Uterus (tissue), 4 donors: ENCODE measurements at places on chromosomes 3 and 15.

- DNase-seq: no peak
These were observed 723.1 kb downstream of the CADM2 start for GRCh38 chr3:85681906-85682305.

- no peak for DNase-seq
These were observed 63.5 kb downstream of the HACD2 start for GRCh38 chr3:123521179-123521969.

DNA sequence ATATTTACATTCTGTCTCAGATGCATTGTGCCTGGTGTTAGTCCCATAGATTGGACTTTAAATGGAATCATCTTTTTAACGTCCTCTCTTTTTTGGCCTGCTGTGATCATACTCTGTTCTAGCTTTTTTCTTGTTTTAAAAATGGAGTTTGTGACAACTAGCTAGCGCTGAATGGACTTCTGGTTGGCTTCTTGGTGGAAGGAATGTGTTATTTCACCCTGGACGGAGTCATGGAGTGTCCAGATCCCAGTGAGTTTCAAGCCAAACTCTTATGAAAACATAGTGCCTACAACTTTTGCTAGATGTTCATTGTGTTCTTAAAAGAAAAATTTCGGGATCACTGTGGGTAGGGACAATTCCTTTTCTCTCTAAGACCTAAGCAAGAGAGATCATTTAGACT is 192.6 kb downstream of the TCF12 start:
- DNase-seq: no peak

- no peak for DNase-seq
These were observed 43.4 kb downstream of the SPG11 start for GRCh38 chr15:44620081-44620480.

- DNase-seq: no peak
These were observed 48.8 kb downstream of the TIPARP start for GRCh38 chr3:156723182-156723619.

GRCh38 chr3:194161131-194162045 is 25.4 kb downstream of the HES1 start:
- no peak for DNase-seq

GRCh38 chr3:154180836-154181691 is 59.9 kb downstream of the ARHGEF26 start:
- DNase-seq: no peak

GRCh38 chr15:60774829-60775463 is 296.0 kb upstream of the ICE2 start:
- DNase-seq: no peak

DNA sequence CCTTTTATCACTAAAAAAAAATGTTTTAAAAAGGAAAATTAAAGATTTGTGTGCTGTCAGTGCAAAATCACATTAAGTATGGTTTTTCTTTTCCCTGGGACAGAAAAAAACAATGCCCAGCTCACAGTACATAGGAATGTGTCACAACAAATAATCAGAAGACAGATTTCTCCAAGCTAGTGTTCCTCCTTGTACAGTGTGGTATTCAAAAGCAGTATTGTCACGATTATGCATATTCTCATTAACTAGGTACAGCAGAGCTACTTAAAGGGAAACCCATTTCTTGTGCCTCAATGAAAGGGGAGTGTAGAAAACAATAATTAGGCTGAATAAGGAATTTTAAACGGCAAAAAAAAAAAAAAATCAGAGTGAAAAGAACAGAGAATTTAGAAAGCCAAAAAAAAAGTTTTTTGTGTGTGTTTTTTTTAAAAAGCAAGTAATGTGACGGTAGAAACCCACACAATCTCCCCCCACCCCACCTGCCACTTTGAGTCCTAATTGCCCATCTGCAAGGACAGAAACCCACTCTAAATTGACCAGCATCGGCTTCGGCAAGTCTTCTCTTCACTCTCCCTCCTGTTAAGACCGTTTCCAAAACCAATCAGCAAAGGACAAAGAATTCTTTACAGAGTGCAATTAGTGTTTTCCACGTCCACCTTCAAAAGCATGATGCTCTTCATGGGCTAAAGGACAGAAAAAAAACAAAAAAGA is 41.0 kb downstream of the EIF4E3 start:
- no peak for DNase-seq

GRCh38 chr3:111541391-111541790 is 606 bp upstream of the CD96 start:
- no peak for DNase-seq

DNA sequence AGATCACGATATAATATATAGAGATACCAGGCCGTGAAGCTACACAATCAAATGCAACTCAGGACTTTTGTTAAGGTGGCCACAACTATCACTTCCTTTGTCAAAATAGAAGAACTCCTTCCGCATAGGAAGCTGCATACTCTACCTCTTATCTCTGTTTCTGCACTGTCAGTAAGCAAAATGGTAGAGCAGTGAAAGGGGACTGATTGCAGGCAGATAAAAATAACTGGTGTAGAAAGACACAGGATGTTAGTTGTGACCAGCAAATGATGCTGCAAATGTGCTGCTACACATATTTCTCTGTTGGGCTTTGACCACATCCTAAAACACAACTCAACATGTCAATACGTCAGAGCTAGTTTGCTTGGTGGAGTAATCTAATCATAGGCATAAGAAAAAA is 16.3 kb upstream of the TRAT1 start:
- DNase-seq: no peak

- peak; percentile 31 for DNase-seq
These were observed 932 bp downstream of the ARL8B start for GRCh38 chr3:5122741-5123706.

DNA sequence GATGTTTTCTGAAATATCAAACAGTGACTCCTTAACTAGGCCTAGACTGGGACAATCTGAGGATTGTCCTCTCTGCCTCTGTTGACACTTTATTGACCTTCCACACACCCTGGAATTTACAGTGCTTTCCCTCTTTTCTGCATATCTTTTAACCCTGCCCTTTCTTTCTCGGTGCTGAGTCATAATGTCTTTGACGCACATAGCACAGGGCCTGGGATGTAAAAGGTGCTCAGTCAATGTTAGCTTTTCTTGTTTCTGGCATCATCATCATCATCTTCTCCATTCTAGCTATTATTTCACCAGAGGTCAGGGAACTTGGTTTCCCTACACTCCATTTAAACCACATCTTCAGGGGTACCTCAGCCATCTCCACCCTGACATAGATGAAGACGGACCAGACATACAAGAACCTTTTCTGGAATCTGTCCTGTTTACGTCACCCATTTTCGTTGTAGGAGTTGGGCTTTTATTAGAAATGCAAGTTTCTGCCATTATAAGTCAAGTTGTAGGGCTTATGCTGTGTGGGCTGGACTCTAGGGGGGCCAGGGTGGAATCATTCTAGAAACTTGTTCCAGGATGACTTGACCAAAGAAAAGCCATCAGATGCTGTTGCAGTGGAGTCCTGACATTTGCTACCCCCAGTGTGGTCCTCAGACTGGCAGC is 46.6 kb downstream of the ZBTB38 start:
- DNase-seq: no peak

GRCh38 chr3:10437272-10437994 is 68.0 kb downstream of the ATP2B2 start:
- no peak for DNase-seq

- no peak for DNase-seq
These were observed 86.4 kb downstream of the TBL1XR1 start for GRCh38 chr3:177110895-177111294.

- no peak for DNase-seq
These were observed 230.4 kb upstream of the CHRM5 start for GRCh38 chr15:33737687-33738601.

GRCh38 chr15:67130673-67131601 is 65.5 kb downstream of the SMAD3 start:
- peak; percentile 69 for DNase-seq

DNA sequence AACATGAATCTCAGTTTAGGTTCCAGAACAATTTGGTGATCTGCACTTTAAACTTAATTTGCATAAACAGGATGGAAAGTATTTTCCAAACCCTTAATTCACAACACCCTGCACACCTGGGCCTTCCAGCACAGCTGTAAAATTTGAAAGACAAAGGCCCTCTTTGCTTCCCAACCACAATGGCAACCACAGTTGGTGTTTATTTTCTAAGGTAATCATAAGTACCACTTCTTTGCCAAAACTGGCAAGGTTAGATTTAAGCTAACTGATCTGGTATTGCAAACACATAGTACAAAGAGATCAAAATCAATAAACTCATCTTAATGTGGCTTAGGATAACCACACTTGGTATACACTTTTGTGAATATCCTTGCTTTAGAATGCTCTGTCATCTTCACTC is 4.1 kb downstream of the LRIG1 start:
- no peak for DNase-seq

- no peak for DNase-seq
These were observed 209.0 kb upstream of the ALCAM start for GRCh38 chr3:105157766-105158085.

DNA sequence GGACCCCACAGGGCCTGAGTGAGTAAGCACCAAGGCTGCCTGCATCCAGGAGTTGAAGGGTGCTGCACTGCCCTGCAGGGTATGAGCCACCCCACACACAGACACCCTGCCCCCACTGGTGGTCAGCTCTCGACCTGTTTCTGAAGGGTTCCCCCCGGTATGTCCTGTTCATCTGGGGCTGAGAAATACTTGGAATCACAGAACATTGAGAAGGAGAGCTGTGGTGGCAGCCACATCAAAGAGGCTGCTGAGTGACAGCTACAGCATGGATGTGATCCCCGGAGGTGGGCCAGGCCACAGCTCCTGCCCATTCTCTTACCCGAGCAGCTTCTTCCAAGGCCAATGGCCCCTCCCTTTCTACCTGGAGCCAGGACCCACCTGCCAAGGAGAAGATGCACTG is 66.4 kb upstream of the PLXNA1 start:
- no peak for DNase-seq

DNA sequence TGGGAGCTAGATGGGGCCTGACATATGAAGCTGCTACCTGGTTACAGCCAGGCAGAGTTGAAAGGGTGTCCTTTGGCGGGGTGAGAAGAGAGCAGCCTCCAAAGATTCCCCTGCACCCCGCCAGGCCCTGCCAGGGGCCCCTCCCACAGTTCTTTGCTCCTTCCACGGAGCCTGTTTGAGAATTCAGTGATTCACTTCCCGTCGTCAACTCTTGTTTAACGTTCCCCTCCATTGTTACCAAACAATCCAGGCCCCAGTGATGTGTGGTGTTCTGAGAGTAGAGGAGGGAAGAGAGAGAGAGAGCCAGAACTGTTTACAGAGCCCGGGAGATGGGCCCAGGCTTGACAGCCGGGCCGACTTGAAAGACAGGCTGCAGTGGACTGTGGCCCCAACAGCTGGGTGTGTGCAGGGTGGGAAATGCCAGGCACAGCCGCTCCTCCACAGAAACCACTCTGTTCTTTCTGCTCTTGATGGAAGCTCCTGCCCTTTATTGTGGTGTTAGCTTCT is 81.5 kb downstream of the SMAD3 start:
- DNase-seq: peak; percentile 56

DNA sequence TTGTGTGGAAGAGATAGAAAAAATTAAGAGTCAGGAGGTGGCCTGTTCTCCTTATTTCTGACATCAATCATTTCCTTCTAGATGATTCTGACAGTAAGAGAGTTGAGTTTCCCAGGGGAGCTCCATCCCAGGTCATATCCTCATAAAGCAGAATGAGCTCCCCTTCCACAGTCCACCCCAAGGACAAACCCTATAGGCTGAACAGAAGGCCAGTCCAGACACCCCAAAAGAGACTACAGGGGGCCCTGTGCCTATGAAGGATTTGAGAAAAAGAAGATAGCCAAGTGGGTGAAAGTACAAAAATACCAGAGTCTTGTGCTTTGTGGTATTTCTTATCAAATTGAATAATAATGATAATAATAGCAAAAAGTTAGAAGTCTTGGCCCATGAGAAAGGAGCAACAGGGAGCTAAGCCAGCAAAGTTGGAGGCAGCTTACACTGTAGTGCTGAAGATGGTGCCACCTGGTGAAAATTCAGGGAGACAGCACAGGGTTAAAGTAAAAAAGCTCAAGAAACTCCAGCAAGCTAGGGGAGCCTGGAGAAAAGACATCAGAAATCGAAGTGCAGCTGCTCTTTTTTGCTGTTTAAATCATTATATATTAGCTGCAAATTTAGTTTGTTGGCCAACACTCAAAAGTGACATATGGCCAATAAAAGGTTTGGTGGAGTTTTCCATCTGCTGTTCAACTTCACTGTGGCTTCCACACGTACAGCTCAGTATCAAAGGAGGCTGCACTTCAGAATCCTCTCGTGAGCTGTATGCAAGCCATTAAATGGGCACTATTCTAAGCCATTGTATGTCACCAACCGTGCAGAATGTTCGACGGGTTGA is 35.8 kb upstream of the SLC24A5 start:
- DNase-seq: no peak

DNA sequence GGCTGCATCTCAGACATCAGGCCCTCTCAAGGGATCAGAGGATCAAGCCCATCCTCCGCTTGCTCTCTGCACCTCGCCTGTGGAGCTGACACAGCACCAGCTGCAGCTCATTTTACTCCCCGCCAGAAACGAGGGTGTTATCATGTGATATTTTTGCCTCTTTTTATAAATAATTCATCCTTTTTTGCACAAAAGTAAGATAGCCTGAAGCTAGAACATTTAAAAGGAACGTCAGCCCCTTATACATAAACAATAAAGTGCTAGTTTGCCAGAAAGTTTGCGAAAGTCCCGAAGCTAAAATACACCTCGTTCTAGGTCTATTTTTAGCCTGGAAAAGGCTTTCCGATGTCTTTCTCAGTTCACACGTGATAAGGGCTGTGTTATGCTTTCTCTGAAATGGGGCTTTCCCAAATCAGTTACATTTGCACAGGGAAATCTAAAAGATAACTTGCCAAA is 9.6 kb upstream of the FAM174B start:
- no peak for DNase-seq

DNA sequence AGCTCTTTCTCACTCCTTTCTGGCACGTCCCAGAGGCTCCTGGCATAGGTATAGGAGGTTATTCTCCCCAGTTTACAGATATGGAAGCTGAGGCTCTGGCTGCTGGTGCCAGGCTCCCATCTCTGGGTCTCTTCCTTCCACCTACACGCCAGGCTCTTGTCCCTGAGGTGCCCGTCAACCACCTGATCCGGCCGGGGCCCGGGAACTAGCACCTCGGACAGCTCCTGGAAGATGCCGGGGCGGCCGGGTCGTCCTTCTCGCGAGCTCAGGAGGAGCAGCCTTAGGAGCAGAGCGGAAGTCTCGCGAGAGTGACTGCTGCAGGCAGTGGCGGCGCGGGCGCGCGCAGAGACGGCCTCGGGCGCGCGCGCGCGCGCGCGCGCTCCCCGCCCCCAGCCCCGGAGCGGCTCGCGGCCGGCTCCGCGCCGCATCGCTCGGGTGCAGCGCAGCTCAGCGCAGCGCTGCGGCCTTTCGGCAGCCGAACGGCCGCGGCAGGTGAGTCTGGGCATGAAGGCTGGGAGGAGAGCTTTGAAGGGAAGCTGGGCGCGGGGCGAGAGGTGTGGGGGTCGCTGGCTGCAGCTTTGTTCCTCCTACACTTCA is at the start of gene SCAMP5:
Gene SCAMP5, plus strand, starts transcription at position 382 of the 597 bp plus-strand sequence. CDS start 16,277 bp downstream, outside the sequence.
- DNase-seq: peak; percentile 81

- DNase-seq: no peak
These were observed 20.1 kb downstream of the CADM2 start for GRCh38 chr3:84978843-84979242.

DNA sequence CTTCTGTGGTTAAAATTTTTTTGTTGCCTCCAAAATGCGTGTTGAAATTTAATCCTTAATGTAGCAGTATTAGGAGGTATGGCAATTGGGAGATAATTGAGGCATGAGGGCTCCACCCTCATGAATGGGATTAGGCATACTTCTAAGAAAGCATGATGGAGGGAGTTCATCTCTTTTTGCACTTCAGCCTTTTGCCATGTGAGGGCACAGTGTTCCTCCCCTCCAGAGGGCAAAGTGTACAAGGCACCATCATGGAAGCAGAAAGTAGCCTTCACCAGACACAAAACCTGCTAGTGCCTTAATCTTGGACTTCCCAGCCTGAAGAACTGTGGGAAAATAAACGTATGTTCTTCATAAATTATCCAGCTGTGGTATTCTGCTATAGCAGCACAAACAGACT is 429.5 kb downstream of the ZIC1 start:
- DNase-seq: no peak
